A549 treated with CORT108297 at 1 μM for 4 hours (cell line): ENCODE measurements at places on chromosomes 4 and X. TPM values are rescaled to one million over a fixed set of nuclear protein-coding genes. Genes with fewer than 3 reads are reported as not detected.

Gene CXorf65
- not detected in 5 replicates for total RNA-seq

Gene ALPK1
- total RNA-seq = 1.7 to 2.5 TPM (median 2.3 TPM) in 5 replicates

Gene MYOZ2
- 0.02 TPM in 1 of 5 replicates, not detected in the others for total RNA-seq

Gene GCNA
- 1.3 to 1.6 TPM (median 1.4 TPM) in 5 replicates for total RNA-seq

Gene ZFYVE28
- total RNA-seq = 1.9 to 2.7 TPM (median 2.4 TPM) in 5 replicates

Gene UGT2B15
- 0.05 to 0.07 TPM (median 0.05 TPM) in 4 of 5 replicates, not detected in the other for total RNA-seq

Gene HOPX
- total RNA-seq = not detected in 5 replicates

Gene PLXNB3
- 1.6 to 4.2 TPM (median 3.6 TPM) in 5 replicates for total RNA-seq

Gene RAB9A
- 31.6 to 38.1 TPM (median 33.5 TPM) in 5 replicates for total RNA-seq

Gene STK32B
- total RNA-seq = 19.4 to 20.5 TPM (median 20.1 TPM) in 5 replicates

Gene ARHGAP36
- not detected in 5 replicates for total RNA-seq

Gene ZIC3
- not detected in 5 replicates for total RNA-seq

Gene SLC7A11
- 24.0 to 29.8 TPM (median 28.0 TPM) in 5 replicates for total RNA-seq

Gene CWH43
- total RNA-seq = not detected in 5 replicates

Gene CTAG1A
- total RNA-seq = not detected in 5 replicates

Gene YY2
- total RNA-seq = 2.3 to 2.8 TPM (median 2.4 TPM) in 5 replicates

Gene DRD5
- total RNA-seq = not detected in 5 replicates

Gene CSAG3
- not detected in 5 replicates for total RNA-seq

Gene DDIT4L
- total RNA-seq = 0.37 to 0.62 TPM (median 0.43 TPM) in 5 replicates

Gene FGFBP1
- total RNA-seq = 3.8 to 4.9 TPM (median 4.2 TPM) in 5 replicates

Gene FDCSP
- total RNA-seq = not detected in 5 replicates

Gene FMR1NB
- total RNA-seq = not detected in 5 replicates

Gene STPG2
- 0.05 TPM in 1 of 5 replicates, not detected in the others for total RNA-seq

Gene CDKL2
- 0.58 to 0.84 TPM (median 0.69 TPM) in 5 replicates for total RNA-seq

Gene CFP
- total RNA-seq = 0.37 to 0.84 TPM (median 0.42 TPM) in 5 replicates

Gene CLDN24
- not detected in 5 replicates for total RNA-seq

Gene CLDN22
- not detected in 5 replicates for total RNA-seq

Gene CT45A9
- total RNA-seq = not detected in 5 replicates

Gene FAM199X
- 13.5 to 20.0 TPM (median 16.9 TPM) in 5 replicates for total RNA-seq

Gene SRP72
- total RNA-seq = 41.3 to 54.1 TPM (median 47.0 TPM) in 5 replicates

Gene PITX2
- 0.97 to 1.2 TPM (median 1.1 TPM) in 5 replicates for total RNA-seq

Gene ADAM29
- not detected in 5 replicates for total RNA-seq

Gene ARX
- 0.25 to 0.58 TPM (median 0.41 TPM) in 5 replicates for total RNA-seq

Gene TRO
- total RNA-seq = 0.52 to 0.77 TPM (median 0.69 TPM) in 5 replicates

Gene UGT2A3
- total RNA-seq = 0.05 to 0.22 TPM (median 0.09 TPM) in 5 replicates

Gene ADGRG4
- total RNA-seq = not detected in 5 replicates

Gene SPATA4
- total RNA-seq = 0.17 to 0.31 TPM (median 0.26 TPM) in 4 of 5 replicates, not detected in the other

Gene TMEM271
- not detected in 5 replicates for total RNA-seq

Gene IL21
- not detected in 5 replicates for total RNA-seq

Gene SPINK2
- not detected in 5 replicates for total RNA-seq

Gene FGF13
- 0.05 to 0.10 TPM in 2 of 5 replicates, not detected in the others for total RNA-seq

Gene PABPC5
- 0.06 TPM in 1 of 5 replicates, not detected in the others for total RNA-seq

Gene YTHDC1
- total RNA-seq = 30.3 to 44.6 TPM (median 32.7 TPM) in 5 replicates

Gene F8A1
- 55.5 to 100 TPM (median 93.0 TPM) in 5 replicates for total RNA-seq
